ENCODE measurements at places on chromosomes 16 and 17. TPM values are rescaled to one million over a fixed set of nuclear protein-coding genes. Genes with fewer than 3 reads are reported as not detected.

The NHLRC4 gene
- total RNA-seq, result 2.0 TPM

The CCP110 gene
- 5.1 TPM for total RNA-seq

The TTYH2 gene
- total RNA-seq, result 4.1 TPM

The MILR1 gene
- not detected for total RNA-seq

The ABCC12 gene
- total RNA-seq, result not detected

The TERB1 gene
- total RNA-seq, result not detected

The ATP2A1 gene
- total RNA-seq, result 0.89 TPM

The HBA1 gene
- not detected for total RNA-seq

The CCL15 gene
- total RNA-seq, result not detected

The PIK3R5 gene
- total RNA-seq, result not detected

The PYY gene
- 0.38 TPM for total RNA-seq

The CEP295NL gene
- 0.16 TPM for total RNA-seq

Data from mesangial cell (primary cell).